Right cardiac atrium (tissue), 5 donors: ENCODE measurements at places on chromosomes 12 and 14.
A peak's percentile ranks its signal among the peaks of the same experiment; 100 is the strongest.

- peak; percentile 53 for DNase-seq
Measured at GRCh38 chr12:10368206-10369171, 21.4 kb downstream of the KLRK1 start.

GRCh38 chr14:82501554-82501953 lies 967.9 kb upstream of the SEL1L start:
- DNase-seq = no peak

DNA sequence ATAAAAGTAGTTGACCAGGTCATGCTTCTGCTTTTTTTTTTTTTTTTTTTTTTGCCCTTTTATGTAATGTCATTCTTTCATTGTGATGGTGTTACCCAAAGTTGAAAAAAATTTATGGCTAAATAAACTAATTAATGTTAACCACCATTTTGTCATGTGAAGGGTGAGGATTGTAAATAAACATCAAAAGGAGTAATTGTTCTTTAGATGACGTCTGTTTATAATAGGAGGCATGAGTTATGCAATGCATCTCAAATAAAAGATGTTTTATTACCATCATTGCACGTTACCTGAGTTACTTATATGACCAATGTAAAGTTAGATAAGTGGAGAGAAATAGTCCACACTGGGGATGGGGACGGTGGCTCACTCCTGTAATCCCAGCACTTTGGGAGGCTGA lies 349.9 kb upstream of the PDE3A start:
- no peak for DNase-seq

DNA sequence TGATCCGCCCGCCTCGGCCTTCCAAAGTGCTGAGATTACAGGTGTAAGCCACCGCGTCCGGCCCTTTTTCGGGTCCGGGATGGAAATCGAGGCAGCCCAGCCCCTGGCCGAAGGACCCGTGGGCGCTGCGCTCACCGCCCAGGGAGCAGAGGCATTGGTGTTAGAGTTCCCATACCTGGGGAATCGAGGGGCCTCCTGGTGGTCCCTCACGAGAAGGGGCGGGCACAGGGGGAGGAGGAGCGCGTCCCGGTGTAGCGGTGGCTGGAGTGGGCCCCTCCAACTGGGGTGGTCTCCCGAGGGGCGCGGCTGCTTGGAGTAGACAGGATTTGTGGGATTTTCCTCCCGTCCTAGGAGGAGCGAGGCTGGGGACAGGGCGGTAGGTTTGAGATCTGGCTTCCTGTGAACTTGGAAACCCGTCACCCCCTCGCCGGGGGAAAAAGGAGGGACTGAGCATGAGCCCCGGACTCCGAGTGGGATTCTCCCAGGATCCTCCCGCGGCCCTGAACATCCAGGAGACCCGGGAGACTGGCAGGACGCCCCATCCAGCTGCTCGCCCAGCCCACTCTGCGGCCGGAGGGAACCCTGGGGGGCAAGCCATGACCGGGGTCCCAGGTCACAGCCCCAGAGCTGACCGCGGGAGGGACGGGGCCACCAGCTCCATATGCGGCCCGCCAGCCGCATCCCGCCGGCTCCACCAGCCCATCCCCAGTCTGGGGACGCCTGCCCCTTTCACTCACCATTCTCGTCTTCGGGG lies 70.9 kb downstream of the ASCL4 start:
- DNase-seq = no peak

- peak; percentile 40 for DNase-seq
Measured at GRCh38 chr14:104147346-104148125, 9.1 kb downstream of the KIF26A start.

DNA sequence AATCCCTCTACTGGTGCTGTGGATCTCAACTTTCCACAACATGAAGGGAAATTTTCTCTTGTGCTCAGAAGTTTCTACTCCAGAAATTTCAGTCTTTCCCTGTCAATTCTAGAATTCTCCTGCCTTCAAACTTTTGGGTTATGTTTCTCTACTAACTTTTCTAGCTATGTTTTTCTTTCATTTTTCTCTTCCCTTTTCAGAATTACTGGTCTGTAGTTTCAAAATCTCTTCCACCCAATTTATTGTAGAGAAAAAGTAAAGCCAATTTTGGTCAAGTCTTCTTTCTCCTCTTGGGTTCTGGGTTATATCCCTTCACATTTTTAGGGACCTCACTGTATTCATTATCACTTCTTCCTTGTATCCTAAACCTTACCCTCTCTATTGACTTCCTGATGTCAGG lies 18.9 kb downstream of the CNTN1 start:
- no peak for DNase-seq

GRCh38 chr12:113088037-113088436 lies 31.5 kb downstream of the DTX1 start:
- no peak for DNase-seq

GRCh38 chr14:65920996-65921395 lies 508.5 kb downstream of the FUT8 start:
- DNase-seq = no peak

DNA sequence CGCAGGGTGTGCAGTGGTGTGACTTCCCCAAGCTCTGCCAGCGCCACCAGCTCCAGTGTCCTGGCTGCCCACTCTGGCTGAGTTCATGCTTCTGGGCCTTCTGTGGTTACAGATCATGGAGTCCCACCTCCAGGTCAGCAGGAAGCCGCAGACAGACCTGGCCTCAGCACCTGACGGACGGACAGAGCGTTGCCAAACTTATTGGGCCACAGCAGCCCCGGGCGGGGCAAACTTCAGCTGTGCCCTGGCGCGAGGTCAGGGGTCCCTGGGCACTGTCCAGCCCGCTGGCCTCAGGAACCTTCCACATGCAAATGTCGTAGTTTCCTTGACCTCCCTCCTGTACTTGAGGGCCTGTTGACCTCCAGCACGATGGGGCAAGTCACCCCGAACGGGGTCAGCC lies 11.2 kb downstream of the GPR132 start:
- DNase-seq = peak; percentile 41

DNA sequence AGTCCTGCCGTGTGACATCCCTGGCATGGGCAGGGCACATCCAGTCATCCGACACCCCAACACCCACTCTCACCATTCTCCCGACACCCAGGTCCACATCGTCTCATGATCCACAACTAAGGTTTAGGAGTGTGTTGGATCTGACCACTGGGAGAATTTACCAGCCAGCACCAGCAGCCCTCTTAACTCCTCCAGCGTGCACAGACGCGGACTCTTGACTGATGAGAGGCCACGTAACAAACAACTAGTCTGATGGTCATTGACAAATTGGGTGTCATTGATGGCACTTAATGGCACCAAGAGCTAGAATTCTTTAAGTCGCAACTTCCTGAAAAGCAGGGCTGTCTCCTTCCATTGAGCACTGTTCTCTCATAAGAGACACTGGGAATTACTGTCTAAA lies 203.0 kb upstream of the SFSWAP start:
- no peak for DNase-seq

DNA sequence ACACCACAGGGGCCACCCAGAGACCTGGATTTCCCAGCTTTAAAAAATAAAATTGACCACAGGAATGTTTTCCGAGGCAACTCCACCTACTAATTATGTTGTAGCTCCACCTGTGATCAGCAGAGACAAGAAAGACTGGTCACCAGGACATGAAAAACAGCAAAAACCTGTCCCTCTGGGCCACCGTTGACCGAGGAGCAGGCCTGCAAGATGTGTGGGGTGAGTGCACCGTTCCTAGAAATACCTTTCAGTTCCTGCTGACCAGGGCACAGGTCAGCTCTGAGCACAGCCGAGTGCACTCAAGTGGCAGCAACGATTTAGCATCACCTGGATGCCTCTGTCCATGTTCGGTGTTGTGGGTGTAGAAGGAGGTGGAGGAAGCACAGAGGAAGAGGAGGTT lies 16.9 kb downstream of the FZD10 start:
- no peak for DNase-seq

DNA sequence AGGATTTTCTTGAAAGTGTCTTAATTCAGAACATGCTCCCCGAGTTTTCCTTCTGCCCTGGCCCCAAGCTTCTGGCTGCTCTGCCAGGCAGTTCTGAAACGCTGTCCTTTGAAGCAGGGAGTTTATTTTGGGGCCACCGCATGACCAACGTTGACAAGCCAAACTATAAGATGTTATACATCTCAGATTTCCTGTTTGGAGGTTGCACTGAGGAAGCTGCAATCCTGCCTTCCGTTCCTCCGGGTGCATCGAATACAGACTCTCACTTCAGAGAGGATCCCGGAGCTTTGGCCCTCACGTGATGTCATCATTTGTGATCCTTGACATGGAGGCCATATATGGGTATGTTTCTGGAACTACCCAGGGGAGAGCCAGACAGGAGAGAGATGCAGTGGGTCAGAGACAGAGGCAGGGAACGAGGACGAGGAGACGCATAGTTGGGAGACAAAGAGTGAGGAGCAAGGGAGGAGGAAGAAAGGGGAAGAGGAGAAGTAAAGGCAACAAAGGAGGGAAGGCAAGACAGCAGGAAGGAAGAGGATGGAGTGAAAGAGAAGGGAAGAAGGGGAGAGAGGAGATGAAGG lies at the start of gene ASB2:
ASB2 (minus strand) TSS at position 94 of the 581 bp plus-strand sequence. CDS start 12,031 bp downstream, outside the sequence.
- peak; percentile 29 for DNase-seq

- no peak for DNase-seq
Measured at GRCh38 chr12:131738196-131738595, 27.3 kb downstream of the SFSWAP start.

DNA sequence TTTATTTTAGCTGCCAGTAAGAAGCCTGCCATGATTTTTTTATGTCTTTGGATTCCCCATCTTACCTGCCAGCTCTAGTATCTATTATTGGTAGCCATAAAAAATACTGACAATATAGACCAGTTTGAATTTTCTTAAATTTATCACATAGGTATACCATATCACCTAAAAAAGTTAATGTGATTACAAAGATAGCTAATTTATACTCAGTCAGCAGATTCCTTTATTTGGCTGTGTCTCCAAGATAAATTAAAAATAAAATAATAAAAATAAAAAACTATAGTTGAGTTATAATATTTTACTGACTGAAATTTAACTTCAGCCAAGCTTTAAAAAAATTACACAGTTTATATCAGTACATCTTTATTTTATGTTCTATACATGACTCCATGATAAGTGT lies 128.3 kb downstream of the GPHN start:
- DNase-seq = no peak

- DNase-seq = peak; percentile 67
Measured at GRCh38 chr14:77642407-77642806, 26.0 kb upstream of the SPTLC2 start.

GRCh38 chr12:131915000-131915689 lies 13.9 kb upstream of the PUS1 start:
- DNase-seq = peak; percentile 25

- DNase-seq = no peak
Measured at GRCh38 chr12:22624548-22624869, 462 bp upstream of the ETNK1 start.

DNA sequence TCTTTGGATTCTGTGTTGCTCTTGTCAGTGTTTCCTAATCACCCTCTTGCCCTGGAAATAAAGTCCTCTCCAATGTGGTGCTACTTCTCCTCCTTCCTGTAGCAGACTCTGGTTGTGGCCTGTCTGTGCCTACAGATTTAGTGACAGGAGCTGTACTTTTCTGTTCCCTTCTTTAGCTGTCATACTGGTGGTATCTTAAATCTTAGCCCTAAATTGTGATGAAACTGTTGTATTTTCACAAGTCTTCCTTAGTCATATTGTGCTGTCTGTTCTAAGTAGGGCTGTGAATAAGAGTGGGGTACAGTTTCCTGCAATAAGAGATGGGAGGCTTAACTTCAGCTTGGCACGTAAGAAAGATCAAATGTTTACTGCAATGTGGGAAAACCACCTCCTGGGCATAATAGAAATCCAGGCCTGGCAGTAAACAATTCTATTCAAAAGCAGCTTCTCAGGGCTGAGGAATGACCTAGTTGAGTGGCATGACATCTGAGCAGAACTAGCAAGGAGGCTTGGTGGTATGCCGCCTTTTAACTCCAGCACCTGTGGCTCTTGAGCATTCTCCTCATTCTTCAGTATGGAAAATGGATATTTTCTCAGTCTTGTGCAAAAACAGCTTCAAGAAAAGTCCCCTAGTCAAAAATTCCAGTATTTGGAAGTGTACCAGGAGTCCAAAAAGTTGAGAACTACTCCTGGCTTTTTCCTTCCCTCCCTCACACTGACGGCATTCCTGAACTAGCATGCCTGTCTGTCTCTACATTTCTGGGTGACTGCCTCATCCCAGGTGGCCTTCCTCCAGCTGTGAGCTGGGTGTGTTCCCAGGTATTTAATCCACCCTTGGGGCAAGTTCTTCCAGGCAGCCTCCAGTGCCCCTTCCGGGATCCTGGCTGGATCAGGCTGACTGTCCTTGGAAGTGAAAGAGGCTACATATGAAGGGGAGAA lies 19.5 kb downstream of the ANO6 start:
- peak; percentile 46 for DNase-seq

DNA sequence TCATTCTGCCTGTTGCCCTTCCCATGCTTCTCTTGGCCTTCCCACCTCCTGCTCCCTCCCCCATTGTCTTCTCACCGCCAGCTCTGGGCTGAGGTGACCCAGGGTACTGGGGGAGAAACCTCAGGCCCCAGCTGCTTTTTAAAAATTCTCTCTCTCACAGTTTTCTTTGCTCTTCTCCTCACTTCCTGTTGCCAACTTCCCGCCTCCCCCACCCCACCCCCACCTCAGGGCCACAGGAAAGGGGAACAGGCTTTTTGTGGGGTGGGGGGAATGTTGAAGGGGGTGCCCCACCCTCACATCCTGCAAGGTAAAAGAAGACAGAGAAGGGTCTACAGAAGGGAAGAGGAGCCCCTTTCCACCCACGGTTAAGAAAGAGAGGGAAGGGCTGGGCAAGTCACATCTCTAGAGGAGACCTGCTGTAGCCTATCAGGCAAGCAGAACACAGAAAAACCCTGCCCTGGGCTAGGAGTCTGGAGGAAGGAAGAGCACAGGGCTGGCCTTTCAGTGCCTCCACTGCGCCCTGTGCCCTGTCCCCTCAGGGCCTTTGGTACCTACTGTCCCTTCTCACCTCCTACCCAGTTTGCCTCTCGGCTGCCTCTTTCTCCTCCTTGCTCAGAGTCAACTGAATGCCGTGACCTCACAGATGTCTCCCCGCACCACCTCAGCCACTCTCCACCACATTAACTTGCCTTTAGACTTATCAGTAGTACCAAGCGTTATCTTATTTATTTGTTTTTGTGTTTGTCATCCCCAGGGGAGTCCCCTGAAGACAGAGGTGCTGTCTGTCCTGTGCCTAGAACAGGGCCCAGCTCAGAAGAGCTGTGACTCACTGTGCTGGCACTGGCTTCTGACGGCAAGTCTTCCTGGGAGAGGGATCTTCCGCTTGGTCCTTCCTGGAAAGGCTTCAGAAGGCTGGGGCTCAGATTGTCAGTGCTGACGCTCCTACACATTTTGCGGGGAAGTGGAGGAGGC lies 1.7 kb downstream of the ARHGAP9 start:
- DNase-seq = no peak

- peak; percentile 26 for DNase-seq
Measured at GRCh38 chr12:130994821-130995375, 41.2 kb downstream of the ADGRD1 start.

DNA sequence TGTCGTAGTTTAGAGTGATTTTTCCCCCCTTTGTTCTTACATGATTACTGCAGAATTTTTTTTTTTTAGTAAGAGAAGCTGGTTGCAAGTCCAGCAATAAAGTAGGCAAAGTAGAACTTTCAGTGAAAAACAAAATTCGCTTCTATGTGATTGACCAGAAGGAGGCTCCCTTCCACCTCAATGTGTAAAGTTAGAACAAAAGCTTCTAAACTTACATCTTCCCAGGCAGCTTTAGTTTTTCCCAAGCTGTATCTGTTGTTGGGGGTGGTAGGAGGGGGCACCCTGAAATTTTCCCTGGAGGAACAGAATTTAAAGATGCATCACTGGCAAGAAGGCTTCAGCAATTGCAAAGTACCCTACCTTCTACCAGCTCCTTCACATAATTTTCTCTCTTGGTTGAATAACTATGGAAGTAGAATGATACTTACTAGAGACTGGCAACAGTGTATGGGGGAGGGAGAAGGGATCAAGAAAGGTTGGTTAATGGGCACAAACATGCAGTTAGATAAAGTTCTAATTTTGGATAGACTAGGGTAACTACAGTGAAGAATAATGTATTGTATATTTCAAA lies 87.3 kb upstream of the E2F7 start:
- no peak for DNase-seq
